ENCODE measurements at places on chromosomes 13 and 19.

DNA sequence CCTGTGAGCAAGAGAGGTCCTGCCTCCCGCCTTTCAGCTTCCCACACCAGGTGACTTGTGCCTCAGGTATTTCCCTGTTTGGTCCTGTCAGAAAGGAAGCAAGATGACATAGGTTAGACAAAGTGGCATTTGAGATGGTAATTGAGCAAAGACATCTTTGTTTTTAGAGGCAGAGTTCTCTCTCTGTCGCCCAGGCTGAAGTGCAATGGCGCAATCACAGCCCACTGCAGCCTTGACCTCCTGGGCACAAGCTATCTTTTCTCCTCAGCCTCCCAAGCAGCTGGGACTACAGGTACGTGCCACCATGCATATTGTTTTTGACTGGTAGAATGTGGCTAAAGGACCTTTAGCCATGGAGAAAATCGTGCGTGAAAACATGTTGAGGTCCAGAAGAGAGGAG lies 339.1 kb downstream of the FGF9 start:
- DNase-seq = no peak

DNA sequence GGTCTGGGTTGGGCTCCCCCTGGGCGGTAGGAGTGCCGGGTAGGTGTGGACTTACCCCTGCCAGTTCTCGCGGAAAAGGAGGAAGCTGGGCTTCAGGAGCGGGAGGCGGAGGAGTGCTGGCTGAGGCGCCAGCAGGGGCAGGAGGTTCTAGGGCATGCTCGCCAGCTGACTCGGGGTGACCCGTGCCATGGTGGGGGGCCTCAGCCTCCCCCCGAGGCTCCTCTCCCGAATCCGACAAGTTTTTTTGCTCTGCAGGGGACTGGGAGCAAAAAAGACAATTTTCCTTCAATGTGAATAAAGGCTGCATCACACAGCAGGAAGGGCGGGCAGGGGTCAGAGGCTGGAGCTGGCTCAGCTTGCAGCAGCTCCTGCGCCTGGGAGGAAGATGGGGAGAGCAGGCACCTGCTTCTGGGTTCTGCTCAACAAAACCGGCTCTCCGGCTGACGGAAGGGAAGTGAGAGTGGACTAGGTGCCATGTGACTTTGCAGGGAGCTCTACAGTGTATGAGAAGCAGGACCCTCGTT lies 26.5 kb downstream of the RANBP3 start:
- DNase-seq = no peak

- DNase-seq = no peak
Measured at GRCh38 chr13:77185721-77186120, 141.2 kb downstream of the MYCBP2 start.

DNA sequence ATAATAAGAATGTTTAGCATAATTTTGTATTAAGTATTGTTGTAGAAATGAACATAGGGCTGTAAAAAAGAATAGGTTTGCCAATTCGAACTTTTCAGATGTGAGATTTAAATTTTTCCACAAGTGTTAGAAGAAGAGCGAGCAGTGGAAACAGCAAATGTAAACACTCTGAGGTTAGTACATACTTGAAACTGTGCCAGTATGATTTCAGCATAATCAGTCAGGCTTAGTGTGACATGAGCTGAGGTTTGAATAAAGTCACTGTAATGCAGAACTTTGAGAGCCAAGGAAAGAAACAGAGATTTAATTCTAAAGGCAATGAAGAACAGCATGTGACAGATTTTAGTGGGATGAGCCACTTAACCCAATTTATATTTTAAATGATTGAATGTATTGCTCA lies 2166.4 kb downstream of the PCDH9 start:
- no peak for DNase-seq

- DNase-seq = no peak
Measured at GRCh38 chr13:74623761-74624160, 489.6 kb upstream of the KLF12 start.

Measured in activated CD8-positive, alpha-beta memory T cell treated with anti-CD3 and anti-CD28 coated beads, Interleukin-2, amount 50 U/mL, for 48 hours (primary cell).